ENCODE measurements at places on chromosomes 6 and 20.

- DNase-seq, result no peak
Observed at GRCh38 chr6:144296973-144297372, 11.8 kb downstream of the UTRN start.

GRCh38 chr6:100099189-100100074 is 105.4 kb upstream of the MCHR2 start:
- DNase-seq, result no peak

DNA sequence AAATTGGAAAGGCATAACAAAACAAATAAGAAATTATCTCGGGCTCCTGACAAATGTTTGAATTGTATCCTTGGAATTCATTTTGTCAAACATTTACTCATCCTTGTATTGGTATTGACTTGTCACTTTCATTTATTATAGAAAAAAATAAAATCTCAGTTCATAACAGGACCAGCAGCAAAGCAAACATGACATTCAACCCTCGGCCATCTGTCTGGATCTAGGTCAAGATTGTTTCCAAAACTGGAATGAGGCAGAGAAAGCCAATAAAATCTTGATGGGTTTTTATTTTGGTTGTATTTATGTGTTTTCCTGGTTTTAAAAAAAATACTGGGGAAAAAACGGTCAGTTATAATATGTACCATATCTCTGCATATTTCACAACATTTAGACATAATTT is 42.9 kb upstream of the FABP7 start:
- no peak for DNase-seq

GRCh38 chr20:31474097-31474436 is 860 bp downstream of the DEFB124 start:
- DNase-seq, result no peak

DNA sequence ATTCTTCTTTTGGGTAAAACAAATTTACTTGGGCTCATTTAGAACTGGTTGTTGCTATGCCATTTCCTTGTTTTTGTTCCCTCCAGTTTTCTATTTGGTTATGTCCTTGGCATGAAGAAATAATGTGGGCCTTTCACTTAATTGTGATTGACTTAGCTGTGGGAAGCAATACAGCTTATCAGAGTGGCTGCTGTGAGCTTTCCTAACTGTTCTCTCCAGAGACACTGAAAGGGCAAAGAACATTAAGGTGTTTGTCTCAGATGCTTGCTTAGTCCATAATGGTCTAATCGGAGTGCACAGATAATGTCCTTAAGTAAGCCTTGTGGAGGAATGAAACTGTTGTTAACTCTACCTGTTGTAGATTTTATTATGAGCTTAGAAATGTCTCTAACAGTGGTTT is 56.6 kb downstream of the SH3BGRL2 start:
- no peak for DNase-seq

DNA sequence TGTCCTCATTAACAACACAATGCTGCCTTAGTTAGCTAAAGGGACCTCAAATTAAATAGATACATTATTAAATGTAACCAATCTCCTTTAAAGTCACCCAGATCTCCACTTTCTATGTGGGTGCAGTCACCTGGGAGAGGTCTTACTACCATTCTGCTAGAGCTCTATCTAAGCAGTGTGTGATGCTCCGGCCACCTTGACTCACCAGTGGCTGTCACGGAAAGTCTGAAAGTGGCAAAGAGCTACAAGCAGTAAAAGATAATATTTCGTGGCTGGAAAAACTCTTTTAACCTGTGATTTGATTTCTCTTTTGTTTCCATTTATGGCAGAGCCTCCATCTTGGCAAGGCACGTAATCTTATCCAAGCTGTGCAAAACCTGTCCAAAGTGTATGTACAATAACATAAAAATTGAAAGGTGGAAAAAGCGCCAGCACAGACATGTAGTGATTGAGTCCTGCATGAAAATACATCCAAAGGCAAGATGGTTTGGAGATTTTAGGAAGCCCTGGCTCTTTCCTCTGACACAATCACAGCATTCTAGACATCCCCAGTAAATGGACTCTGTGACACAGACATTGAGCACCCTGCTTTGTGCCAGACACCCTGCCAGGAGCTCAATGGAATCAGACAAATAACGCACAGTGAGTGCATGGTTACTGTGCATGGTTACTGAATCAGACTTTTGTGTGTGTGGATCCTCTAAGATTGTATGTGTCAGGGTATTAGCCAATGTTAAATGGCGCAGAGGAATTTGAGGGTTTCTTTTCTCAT is 116.6 kb downstream of the ADAT2 start:
- no peak for DNase-seq

DNA sequence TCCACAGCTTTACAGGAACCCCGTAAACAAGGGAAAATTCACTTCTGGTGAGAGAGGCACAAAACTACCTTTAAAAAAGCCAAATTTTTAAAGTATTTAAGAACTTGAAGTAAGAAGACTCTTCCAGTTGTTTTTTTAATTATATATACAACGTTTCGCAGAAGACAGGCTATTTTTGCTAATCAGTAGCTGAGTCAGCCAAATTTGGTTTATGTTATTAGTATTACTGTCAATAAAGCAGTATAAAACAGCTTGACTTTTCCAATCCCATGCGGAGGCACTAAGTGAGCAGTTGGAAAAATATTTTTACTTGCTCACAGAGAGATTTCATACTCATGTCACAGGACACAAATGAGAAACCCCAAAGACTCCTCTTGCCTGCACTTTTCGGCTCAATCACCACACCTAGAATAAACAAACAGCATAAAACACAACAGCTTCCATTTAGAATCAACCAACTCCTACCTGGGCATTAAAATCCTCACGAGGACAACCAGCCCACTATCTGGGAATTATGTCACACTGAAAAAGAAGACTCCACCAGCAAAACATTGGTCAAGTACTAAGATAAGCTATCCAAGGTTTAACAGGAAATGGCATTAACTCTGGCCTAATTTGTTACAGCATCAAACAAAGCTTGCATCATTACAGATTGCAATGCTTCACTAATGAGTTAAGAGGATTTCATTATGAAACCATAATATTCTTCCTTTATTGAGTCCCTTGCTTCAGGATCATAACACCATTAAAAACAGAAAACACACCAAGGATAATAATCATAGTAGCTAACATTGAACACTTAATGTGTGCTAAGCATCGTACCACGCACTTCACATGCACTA is 26.3 kb downstream of the ELOVL5 start:
- DNase-seq, result no peak

DNA sequence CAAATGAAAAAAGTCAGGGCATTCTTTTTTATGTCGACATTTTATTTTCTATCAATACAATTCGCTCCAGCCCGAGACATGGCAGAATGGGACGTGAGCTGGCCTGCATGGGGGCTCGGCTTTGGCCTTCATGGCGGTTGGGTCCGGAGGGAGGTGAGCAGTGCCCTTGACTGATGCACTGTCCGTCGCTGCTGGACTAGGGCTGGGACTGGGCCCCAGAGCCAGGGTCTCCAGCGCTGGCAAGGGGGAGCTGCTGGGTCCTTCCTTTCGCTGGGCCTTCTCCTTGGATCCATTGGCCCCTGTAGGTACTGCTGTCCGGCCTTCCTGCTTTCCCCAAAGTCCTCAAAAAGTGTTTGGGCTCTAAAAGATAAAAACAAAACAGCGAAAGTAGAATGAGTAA is 124.6 kb downstream of the EDN3 start:
- no peak for DNase-seq

- DNase-seq, result no peak
Observed at GRCh38 chr6:170176136-170176897, 114.6 kb downstream of the DLL1 start.

- DNase-seq, result no peak
Observed at GRCh38 chr20:56323656-56324055, 35.1 kb upstream of the FAM210B start.

DNA sequence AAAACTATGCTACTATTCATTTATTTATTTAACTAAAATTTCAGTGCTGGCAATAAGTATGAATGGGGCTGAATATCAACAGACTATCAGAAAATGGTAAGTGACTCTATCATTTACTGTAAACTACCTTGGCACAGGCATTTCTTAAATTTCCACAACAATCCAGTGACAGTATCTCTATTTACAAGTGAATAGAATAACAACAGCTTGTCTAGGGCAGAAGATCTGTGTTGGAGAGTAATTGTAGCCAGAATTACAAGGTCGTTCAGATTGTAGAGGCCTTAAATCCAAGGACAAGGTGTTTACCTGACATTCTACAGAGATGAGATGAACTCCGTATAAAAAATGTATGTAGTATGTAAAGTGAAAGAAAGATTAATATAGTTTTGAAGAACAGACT is 193.8 kb upstream of the SIM1 start:
- no peak for DNase-seq

DNA sequence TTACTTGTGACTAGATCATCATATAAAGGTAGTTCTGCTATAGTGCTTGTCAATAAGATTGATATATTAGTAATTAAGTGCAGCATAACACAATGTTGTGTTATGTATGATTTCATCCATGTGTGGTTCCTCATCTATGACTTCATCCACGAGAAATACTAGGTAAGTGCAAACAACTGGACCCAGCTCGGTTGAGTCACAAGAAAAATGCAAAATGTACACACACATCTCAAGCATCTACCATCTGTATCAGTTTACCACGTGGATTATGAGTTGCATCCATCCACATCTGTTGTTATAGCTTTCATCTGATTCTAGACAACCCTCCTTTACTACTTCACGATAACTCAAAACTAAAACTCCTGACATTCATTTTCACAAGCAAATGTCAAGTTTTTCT is 517.0 kb upstream of the CITED2 start:
- no peak for DNase-seq

GRCh38 chr6:51265426-51265825 is 446.8 kb downstream of the TFAP2B start:
- no peak for DNase-seq

- no peak for DNase-seq
Observed at GRCh38 chr6:33081098-33081824, 5.5 kb downstream of the HLA-DPB1 start.

- DNase-seq, result no peak
Observed at GRCh38 chr6:52994031-52994838, 849 bp downstream of the GSTA4 start.

DNA sequence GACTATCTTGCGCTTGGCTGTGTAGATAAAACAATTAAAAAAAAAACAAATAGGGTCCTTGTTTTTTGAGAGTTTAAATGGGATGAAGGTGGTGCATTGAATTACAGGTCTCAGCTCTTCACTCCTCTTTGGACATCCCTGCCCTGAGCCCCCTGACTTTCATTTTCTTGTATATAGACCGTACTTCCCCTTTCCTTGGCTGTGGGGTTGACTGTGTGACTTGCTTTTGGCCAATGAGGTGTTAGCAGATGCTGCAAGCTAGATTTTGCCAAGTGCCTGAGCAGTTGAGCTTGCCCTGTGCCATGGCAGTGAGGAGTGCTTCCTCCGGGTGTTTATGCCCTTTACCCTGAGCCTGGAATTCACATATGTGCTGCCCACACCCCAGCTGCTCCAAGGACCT is 386.1 kb upstream of the ZFP64 start:
- no peak for DNase-seq

- DNase-seq, result no peak
Observed at GRCh38 chr6:99668036-99668705, 61.5 kb downstream of the PRDM13 start.

DNA sequence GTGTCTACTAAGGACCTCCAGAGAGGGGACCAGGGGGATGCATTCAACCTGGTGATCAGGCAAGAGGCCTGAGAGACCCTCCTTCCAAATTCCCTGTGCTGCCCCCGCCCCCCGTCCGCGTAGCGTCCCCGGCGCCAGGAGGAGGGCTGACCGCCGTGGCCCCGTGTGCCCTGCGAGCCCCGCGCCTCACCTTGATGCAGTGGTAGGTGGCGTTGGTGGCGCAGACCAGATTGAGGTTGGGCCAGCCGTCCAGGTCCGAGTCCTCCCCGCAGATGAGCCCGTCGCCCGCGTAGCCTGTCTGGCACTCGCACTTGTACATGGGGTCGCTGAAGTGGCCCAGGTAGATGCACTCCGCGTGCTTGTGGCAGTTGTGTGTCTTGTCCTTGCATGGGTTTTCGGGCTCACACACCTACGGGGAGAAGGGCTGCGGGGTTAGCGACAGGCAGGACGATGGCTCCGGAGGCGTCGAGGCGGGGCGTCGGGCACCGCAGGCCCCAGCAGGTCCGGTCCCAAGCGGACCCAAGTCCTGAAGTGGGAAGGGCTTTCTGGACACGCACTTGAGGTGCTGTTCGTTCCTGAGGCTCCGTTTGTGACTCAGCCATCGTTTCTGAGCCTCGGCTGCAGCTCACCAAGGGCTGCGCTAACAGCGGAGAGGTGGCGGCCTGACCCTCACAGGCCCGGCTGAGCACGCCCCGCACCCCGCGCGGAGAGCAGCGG is 21.7 kb downstream of the THBS2 start:
- no peak for DNase-seq

DNA sequence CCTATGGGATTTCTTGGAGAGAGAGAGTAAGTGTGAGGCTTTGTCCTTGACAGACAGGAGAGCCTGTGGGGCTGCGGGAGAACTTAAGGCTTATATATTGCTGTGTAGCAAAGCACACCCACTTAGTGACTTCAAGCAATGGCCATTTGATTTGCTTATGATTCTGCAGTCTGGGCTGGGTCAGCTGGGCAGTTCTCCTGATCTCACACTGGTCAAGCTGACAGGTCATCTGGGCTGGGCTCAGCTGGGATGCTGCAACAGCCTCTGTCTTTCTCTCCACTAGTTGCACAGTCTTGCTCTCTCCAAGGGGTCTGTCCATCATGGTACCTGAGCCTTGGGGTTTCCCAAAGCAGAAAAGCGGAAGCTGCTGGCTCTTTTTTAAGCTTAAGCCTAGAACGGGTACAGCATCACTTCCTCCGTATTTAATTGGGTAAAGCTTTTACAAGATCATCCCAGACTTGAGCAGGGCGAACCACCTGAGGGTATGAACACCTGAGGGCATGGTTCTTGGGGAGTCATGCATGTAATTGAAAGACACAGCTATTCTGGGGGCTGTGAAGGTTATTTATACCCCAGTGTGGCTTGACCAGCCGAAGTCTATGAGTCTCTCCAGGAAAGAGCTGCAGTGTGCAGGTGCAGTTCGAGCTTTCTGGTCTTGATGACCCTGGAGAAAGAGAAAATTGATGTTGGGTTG is 13.3 kb upstream of the GGTLC1 start:
- no peak for DNase-seq
